ENCODE measurements at places on chromosomes 1 and 21. TPM values are rescaled to one million over a fixed set of nuclear protein-coding genes. Genes with fewer than 3 reads are reported as not detected.

The LTN1 gene
- total RNA-seq: 23.7 TPM

The TIMM17A gene
- total RNA-seq: 62.4 TPM

The PGLYRP3 gene
- not detected for total RNA-seq

The ADAM30 gene
- total RNA-seq: not detected

The TCHHL1 gene
- not detected for total RNA-seq

The PCAT6 gene
- total RNA-seq: not detected

The SAMD13 gene
- 1.2 TPM for total RNA-seq

The BCL2L15 gene
- total RNA-seq: under 0.01 TPM

The RALGPS2 gene
- total RNA-seq: 78.4 TPM

The ALDH9A1 gene
- 297 TPM for total RNA-seq

The CASQ2 gene
- total RNA-seq: not detected

The METTL18 gene
- 8.9 TPM for total RNA-seq

The TNNI3K gene
- 1.8 TPM for total RNA-seq

The LRRIQ3 gene
- 0.83 TPM for total RNA-seq

The CR1L gene
- total RNA-seq: not detected

The AADACL4 gene
- not detected for total RNA-seq

The UBAP2L gene
- total RNA-seq: 64.7 TPM

The MROH9 gene
- total RNA-seq: not detected

The TLCD4 gene
- total RNA-seq: 0.29 TPM

The KRTAP13-1 gene
- total RNA-seq: not detected

The LCE1C gene
- not detected for total RNA-seq

The KLHL20 gene
- 52.9 TPM for total RNA-seq

The CYP4B1 gene
- not detected for total RNA-seq

The GNAT2 gene
- 0.17 TPM for total RNA-seq

The CLCA4 gene
- not detected for total RNA-seq

The SPRR3 gene
- not detected for total RNA-seq

The OR6N1 gene
- not detected for total RNA-seq

The RGS7 gene
- total RNA-seq: 1.9 TPM

The RAVER2 gene
- total RNA-seq: 4.6 TPM

The FAM76A gene
- 15.1 TPM for total RNA-seq

The KCNT2 gene
- total RNA-seq: 2.5 TPM

The KISS1 gene
- 1.7 TPM for total RNA-seq

The BACE2 gene
- 33.3 TPM for total RNA-seq

Measured in smooth muscle cell of trachea (primary cell).